AG20443 (cell line): ENCODE measurements at places on chromosomes 6 and 20.

- DNase-seq = no peak
These were observed 73.6 kb upstream of the NHSL1 start for GRCh38 chr6:138572885-138573284.

- DNase-seq = peak; percentile 89
These were observed 502.2 kb upstream of the JARID2 start for GRCh38 chr6:14743474-14744211.

GRCh38 chr20:53706466-53707370 lies 113.1 kb upstream of the ZNF217 start:
- DNase-seq = peak; percentile 48

DNA sequence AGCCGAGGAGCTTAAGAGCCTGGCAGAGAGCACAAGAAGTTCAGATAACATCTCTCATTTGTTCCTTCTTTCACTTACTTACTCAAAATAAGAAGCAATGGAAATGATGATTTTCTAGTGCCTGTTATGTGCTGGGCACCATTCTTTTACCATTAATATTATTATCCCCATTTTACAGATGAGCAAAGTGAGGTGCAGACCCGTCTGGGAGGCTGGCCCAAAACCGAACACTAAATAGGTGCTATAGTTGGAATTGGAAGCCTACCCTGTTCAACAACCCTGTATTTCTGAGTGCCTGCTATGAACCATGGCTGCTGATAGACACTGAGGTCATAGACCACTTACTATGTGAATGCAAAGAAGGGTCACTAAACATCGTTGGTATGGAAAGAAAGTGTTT lies 25.0 kb upstream of the MTRF1L start:
- no peak for DNase-seq

GRCh38 chr6:113813142-113813541 lies 44.0 kb upstream of the MARCKS start:
- peak; percentile 73 for DNase-seq

DNA sequence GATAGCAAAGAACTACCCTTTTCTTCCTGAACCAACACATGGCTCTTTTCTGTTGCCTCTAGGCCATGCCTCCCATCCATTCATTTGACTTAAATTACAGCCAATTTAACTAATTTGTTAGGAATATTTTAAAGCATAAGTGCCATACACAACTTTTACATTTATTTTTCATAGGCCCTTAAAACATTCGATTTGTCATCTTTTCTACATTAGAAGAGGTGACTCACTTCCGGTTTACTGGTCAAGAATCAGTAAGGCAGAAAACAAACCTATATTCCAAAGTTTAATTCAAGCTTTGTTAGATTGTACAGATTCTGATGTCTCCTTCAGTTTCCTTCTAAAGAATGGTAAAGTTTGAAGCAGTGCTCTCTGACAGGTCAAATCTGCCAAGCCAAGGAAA lies 344.3 kb downstream of the SAMD5 start:
- DNase-seq = no peak

DNA sequence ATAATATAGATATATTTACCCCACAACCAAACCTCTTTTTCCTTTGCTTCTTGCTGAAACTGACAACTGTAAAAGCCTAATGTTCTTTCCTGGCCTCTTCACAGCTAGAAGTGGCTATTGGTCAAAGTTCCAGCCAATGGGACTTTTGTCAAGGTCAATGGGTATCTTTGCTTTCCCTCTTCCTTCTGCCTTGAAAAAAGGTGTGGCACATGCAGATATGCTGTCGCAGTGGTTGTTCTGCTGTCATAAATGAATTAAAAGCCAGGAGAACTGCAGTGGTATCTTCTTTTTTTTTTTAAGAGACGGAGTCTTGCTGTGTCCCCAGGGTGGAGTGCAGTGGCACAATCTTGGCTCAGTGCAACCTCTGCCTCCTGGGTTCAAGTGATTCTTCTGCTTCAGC lies 29.9 kb downstream of the MAN1A1 start:
- no peak for DNase-seq

GRCh38 chr20:9011121-9011520 lies 57.8 kb upstream of the PLCB4 start:
- no peak for DNase-seq

GRCh38 chr6:48067886-48068277 lies 43.1 kb downstream of the PTCHD4 start:
- DNase-seq = no peak

DNA sequence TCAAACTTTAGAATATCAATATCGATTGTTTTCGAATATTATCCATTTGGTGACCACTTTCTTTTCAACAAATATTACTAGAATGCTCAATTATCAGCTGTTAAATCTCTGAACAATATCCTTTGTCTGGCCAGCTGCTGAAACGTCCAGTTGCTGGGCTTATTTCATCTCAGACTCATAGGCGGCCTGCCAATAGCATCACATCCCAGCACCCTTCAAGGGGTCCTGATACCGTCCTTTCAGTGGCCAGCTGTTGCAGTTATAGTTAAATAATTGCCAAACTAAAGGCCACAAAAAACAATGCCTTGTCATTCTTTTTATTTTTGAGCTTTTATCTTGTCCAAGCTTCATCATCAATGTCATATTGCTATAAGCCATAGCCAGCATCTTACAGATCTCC lies 1006.8 kb upstream of the MANEA start:
- no peak for DNase-seq

DNA sequence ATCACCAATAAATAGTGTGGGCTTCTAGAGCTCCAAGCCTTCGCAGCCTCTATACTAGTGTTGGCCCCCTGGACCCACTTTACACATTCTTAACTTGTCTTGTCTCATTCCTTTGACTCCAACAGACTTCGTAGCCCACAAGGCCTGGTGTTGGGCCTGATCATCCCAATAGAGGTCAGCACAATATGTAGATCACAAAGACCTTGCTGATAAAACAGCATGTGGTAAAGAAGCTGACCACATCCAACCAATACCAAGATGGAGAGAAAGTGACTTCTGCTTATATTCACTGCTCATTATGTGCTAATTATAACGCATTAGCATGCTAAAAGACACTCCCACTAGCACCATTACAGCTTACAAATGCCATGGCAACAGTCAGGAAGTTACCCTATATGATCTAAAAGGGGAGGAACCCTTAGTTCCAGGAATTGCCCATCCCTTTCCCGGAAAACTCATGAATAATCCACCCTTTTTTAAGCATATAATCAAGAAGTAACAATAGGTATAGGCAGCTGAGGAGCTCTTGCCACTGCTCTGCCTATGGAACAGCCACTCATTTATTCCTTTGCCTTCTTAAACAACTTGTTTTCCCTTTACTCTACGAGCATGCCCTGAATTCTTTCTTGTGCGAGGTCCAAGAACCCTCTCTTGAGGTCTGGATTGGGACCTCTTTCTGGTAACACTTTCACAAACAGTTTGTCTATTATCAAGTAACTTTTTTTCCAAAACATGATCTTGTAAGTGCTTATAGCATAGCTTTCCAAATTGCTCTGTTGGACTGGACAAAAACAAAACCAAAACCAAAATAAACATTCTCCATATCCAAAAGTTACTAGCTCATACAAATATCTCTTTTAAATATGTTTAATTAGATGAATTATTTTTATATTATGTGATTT lies 54.6 kb upstream of the ECHDC1 start:
- no peak for DNase-seq

DNA sequence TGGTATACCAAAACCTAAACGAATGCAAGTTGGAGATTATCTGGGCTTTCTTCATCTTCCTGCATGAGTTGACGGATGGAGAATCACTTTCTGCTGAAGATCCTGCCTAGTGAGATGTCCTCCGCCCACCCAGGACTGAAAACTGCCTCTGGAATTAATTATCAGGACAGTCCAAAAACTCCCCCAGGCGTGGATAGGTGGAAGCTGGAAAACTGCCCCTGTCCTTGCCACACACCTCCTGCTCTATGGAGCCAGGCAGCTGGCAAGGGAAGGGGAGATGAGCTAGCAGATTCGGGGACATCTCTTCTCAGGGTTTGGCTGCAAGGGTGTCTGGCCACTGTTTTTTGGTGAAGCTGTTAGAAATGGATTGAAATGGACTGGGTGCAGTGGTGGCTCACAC lies 89.3 kb upstream of the ZNFX1 start:
- no peak for DNase-seq
